ENCODE measurements at places on chromosomes 6 and 20. TPM values are rescaled to one million over a fixed set of nuclear protein-coding genes. Genes with fewer than 3 reads are reported as not detected.
A peak's percentile ranks its signal among the peaks of the same experiment; 100 is the strongest.

DNA sequence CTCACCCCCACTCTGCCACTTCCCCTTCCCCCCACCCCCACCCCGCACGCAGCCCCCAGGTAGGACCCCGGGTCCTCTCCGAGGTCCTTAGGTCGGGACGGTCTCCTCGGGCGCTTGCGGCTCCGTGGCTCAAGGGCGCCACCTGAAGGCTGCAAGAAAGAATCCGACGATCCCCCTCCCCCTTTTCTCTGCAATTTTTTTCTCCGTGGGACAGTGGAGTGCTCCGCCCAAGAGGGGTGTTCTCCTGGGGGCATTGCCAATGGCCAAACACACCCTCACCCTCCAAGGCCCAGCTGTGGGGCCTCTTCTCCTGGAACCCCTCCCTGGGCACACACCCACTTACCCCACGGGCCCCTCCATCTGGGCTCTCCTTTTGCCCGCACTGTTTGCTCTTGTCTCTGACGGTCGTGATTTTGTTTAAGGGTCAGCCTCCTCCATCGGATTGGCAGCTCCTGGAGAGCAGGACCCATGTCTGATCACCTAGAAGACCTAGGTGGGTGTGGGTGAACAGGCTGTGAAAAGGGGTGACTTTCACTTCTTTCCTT is 1.1 kb upstream of the TMEM74B start:
- DNase-seq: peak; percentile 35

Gene HDGFL1
- polyA plus RNA-seq: 0.05 TPM

Gene OTOR
- polyA plus RNA-seq: 0.13 TPM

GRCh38 chr6:113997116-113997515 is 26.2 kb upstream of the HDAC2 start:
- DNase-seq: peak; percentile 91

Gene BPIFB1
- not detected for polyA plus RNA-seq

GRCh38 chr6:119643876-119644275 is 294.3 kb upstream of the MAN1A1 start:
- DNase-seq: peak; percentile 23

Gene RAET1L
- not detected for polyA plus RNA-seq

DNA sequence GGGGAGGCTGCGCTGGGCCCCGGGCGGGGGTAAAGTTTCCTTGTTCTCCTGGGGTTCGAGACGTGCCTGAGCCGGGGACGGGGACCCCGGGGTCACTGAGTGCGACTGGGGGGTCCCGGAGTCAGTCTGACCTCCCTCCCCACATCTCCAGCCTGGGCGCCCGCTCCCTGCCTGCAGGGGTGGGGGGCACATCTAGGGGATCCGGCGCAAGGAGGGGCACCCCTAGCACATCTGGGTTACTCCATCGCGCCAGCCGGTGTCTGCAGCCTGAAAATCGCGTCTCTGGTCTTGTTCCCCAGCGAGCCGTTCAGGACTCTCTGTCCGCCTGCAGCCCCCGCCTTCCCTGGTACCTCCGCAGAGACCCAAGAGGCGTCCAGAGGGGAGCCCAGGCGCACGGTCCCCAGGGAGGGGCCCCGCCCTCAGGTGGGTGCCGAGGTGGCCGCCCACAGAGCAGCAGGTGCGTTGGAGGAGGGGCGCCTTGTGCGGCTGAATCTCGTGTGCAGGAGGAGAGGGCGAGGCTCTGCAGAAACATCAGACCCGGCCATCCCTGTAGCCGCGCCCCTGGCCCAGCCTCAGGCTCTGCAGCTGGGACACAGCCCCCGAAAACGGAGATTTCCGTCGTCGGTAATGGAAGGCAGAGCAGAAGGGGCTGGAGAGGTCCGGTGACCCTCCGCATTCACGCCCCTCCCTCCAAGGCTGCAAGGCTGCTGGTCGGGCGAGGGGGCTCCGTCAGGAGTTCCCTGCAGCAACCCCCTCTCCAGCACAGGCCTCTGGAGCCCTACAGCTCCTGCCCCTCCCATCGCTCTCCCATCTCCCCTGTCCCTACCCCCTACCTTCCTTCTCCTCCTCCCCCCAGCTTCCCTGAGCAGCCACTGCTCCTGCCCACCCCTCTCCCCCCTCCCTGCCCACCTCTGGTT is 628 bp upstream of the CHRNA4 start:
- no peak for DNase-seq

DNA sequence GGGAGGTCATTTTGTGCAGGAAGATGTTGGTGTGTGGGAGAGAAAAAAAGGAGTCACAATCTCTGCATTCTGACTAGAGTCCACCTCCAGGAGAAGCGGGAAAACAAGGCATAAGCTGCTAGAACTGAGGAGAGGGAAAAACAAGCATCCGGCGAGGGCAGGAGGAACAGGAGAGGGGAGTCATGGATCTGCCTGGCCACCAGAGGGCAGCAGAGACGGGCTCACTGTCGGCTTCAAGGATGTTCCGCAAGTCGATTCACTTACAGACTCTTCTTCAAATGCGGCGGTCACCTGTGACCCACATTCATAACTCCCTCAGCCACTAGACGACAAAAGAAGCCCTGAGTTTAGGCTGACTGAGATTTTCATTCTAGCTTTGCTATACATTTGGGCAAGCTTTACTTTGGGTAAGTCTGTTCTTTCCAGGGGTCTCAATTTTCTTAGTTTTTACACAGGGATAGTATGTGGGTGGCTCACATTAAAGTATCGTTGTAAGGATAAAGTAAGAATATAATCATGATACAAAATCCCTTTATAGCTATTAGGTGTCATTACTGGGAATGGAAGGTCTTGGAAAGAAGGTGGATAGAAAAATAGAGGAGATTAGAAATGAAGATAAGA is 6.6 kb upstream of the BTNL2 start:
- peak; percentile 70 for DNase-seq

DNA sequence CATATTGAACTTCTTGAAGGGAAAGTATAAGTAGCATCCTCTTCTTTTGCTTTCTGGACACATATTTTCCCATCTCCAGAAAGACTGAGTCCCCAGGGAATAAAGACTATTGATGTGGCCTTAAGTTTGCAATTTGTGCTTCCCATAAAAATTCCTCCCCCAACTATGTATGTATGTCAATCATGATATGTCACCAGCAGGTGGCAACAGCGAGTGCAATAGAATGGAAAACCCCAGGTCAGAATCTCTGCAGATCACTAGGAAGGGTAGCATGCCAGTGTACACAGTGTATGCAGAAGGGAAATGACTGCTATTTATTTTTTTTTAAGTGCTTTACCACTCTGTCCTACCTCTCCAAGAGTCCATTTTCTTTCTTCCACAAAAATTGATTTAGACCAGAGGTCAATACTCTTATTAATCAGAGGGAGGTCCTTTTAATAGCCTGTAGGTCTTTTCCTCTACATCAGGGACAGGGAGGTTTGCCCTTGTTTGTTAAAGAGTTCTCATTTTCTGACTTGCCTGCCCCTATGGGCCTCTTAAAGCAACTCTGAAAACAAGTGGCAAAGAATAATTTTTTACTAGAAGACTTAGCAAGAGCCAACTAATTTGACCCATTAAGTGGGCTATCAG is 61.4 kb downstream of the BMP2 start:
- peak; percentile 71 for DNase-seq

Gene DUSP22
- 29.2 TPM for polyA plus RNA-seq

Gene UTRN
- 60.2 TPM for polyA plus RNA-seq

DNA sequence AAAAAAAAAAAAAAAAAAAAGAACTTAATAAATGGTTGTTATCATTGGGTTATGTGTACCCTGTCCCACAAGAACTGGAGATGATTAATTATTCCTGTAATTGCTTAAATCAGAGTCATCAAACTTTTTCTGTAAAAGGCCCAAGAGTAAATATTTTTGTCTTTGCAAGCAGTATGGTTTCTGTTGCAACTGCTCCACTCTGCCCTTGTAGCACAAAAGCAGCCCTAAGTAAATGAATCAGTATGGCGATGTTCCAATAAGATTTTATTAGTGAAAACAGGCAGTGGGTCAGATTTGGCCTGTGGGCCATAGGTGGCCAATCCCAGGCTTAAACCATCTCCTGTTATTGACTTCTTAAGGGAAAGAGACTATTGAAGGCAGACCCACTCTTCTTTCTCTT is 252.7 kb downstream of the TSHZ2 start:
- DNase-seq: no peak

Gene TREM2
- 0.15 TPM for polyA plus RNA-seq

DNA sequence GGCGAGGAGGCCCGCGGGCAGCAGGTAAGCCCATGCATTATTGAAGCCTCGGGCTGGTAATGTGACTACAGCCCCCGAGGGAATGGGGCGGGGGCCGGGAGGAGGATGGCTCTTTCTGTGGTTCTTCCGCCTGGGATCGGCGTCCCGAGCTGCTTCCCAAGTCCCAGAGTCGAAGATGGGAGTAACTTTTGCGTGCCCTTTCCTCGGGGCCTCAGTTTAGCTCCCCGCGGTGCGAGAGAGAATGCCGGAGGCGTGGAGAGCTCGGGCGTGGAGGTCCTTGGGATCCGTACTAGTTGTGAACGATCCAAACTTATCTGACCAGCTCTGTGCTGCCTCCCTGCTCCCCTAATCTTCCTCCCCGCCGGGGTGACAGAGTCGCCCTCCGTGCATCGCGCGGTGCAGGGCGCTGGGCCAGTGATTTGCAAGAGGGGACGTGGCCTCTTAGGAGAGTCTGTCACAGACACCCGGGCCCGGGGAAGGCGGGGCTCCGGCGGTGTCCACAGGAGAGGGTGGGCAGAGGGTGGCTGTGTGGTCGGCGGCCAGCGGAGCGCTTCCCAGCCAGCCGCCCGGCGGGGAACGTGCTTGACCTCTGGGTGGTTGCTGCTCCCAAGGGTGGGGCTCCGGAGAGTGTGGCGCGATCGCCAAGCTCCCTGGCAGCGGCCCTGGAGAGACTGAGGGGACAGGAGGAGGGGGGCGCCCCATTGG is 815 bp downstream of the UTRN start:
- DNase-seq: no peak

Gene C4B
- polyA plus RNA-seq: 22.0 TPM

Gene HTR1B
- polyA plus RNA-seq: 0.28 TPM

DNA sequence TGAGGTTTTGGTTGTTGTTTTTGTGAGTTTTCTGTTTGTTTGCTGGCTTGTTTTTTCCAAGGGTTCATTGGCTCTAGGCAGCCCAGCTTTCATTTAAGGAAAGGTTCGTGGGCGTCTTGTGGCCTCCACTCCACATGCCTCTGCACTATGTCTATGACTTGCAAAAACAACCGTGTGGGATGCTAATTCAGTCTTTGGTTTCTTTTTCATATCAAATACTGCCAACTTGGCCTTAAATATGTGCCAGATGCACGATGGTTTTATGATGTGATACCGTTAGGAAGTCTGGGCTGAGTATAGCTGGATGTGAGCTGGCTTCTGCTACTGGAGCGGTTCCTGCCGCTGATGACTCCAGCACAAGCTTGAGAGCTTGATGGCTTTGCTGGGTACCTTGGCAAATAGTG is 96.3 kb downstream of the BMP2 start:
- peak; percentile 34 for DNase-seq

GRCh38 chr20:60203451-60203850 is 245.2 kb downstream of the CDH26 start:
- no peak for DNase-seq

Gene TMEM170B
- polyA plus RNA-seq: 3.8 TPM

- peak; percentile 97 for DNase-seq
Measured at GRCh38 chr6:30721198-30722024, 1.3 kb downstream of the TUBB start.

Gene BHLHE23
- polyA plus RNA-seq: not detected

Gene ZSCAN12
- polyA plus RNA-seq: 6.2 TPM

Gene GPR63
- 3.3 TPM for polyA plus RNA-seq

Gene DLK2
- 1.7 TPM for polyA plus RNA-seq

GRCh38 chr6:44652547-44652946 is 265.0 kb downstream of the CDC5L start:
- no peak for DNase-seq

DNA sequence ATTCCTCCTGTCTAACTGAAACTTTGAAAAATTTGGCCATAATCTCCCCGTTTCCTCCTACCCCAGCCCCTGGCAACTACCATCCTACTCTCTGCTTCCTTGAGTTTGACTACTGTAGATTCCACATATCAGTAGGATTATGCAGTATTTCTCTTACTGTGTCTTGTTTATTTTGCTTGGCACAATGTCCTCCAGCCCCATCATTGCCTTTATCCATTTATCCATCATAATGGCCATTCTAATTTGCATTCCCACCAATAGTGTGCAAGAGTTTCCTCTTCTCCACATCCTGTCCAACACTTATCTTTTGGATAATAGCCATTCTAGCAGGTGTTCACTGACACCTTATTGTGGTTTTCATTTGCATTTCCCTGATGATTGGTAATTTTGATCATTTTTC is 202.3 kb downstream of the THBS2 start:
- no peak for DNase-seq
